NAMALWA (cell line): ENCODE measurements at places on chromosomes 1 and 21.

DNA sequence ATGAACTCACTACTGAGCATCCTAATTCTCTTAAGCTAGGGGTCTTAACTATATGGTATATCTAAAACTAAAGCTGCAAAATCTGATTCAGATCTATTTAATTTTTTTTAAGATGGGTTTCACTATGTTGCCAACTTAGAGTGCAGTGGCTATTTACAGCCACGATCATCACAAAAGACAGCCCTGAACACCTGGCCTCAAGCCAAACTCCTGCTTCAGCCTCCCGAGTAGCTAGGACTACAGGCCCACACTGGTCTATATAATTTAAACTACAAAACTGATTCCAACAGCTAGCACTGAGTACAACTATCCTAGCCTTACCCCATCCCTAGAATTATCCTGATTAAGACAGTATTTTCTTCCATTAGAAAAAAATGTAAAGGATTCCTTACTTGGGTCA, 37.1 kb downstream of the EIF4G3 start:
- peak; percentile 41 for DNase-seq

DNA sequence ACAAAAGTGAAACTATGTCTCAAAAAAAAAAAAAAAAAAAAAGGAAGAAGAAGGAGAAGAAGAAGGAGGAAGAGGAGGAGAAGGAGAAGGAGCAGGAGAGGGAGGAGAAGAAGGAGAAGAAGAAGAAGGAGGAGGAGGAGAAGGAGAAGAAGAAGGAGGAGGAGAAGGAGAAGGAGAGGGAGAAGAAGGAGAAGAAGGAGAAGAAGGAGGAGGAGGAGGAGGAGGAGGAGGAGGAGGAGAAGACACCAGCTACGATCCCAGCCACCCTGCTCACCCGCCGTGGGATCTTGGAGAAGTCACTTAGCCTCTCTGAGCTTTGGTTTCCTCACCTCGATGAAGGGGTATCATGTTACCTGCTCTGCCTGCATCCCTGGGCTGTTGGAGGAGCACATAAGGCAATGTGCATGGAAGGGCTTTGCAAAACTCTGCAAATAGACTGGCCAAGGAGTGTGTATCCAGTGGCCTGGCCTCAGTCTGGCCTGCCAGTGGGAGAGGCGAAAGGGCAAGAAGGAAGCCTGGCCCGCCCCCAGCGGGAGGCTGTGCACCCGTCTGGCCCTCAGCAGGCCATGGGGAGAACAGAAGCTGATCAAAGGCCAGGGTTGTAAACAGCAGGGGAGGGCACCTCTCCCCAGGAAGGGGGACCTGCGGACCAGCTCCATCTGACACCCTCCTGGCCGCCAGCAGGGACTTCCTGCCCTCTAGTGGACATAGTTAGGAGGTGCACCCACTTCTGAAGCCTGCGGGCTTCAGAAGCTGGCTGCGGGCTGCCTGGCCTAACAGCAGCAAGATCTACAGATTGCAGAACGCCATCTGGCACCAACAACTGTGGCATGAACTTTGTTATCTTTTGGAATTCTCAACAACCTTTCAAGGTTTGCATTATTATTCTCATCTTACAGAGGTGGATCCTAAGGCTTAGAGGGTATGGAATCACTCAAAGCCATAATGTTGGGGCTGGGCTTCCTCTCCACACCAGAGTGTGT, 19.2 kb upstream of the CDK18 start:
- peak; percentile 89 for DNase-seq

DNA sequence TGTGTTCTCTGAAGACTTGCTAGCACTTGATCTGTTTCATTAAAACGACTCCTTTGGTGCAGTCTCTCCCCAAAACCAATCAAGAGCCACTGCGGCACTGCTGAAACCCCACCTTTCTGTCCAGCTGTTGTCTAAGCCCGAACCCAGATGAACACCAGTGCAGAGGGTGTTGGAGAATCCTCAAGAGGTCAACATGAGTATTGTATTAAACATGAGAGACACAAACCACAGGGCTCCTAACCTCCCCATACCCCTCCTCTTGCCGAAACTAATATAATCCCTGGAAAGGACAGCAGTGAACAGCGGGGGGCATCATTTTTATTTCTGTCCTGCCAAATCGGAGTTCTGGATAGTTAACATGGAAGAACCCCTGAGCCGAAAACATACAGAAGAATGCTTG, 333.9 kb downstream of the CAMTA1 start:
- no peak for DNase-seq

DNA sequence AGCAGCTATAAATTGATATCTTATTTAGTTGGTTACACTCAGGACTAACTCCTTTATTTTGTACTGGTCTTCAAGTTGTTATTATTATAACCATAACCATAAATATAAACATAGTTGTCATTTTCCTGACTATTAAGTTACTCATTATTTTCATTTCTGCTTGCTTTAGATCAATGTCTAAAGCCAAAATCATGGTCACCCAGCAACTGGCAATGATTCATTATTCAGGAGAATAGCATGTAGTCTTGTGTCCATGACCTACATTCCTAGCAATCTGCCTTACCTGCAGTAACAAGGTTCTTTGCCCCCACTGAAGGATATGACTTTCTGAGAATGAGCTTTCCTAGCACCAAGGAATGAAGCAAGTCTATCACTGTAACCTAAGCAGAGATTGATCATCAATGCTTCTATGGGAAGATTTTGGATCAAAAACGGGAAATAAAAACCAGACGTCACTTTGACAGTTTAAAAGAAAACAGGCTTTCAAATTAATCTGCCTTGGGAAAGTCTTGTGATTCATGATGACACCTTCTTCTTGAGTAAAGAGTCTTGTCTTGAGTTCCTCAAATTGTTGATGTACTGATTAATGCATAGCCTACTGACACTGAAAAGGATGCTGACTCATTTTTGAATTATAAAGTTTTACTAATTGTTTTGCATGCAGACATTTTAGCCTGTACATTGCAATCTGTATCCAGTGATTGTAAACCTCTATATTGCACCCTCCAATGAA, 203.3 kb upstream of the IVNS1ABP start:
- no peak for DNase-seq

GRCh38 chr1:10734375-10734774, 62.1 kb downstream of the CASZ1 start:
- DNase-seq: no peak
